Endothelial cell of umbilical vein (primary cell): ENCODE measurements at places on chromosomes 5 and 9. TPM values are rescaled to one million over a fixed set of nuclear protein-coding genes. Genes with fewer than 3 reads are reported as not detected.

DNA sequence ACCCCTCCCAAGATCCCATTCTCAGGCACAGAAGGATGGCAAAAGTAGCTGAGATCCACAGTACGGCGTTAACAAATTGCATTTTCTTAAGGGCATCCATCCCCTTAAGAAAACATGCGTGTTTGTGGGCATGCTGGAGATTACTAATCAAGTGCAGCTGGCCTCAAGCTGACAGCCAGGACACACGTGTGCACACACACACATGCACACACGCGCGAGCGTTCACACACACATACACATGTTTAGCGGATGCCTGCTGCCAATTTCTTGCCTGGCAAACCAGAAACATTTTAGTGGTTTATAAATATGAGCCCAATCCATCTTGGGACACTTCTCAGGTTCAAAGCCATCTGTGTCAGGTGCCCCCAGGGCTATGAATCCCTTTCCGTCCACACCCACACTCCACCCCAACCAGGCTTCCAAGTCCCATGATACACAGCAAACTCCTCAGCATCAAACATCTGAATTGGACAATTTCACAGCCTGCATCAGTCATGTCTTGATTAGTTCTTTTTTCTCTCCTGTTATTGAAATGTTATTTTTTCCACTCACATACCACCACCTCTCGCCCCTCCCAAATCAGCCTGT lies 23.5 kb upstream of the SMIM23 start:
- DNase-seq = no peak

GRCh38 chr5:136026636-136027035 lies 2.2 kb upstream of the TGFBI start:
- DNase-seq = no peak

GRCh38 chr9:38680837-38681445 lies 39.0 kb downstream of the FAM240B start:
- no peak for DNase-seq

- DNase-seq = no peak
Observed at GRCh38 chr5:179367491-179367890, 22.2 kb upstream of the ADAMTS2 start.

DNA sequence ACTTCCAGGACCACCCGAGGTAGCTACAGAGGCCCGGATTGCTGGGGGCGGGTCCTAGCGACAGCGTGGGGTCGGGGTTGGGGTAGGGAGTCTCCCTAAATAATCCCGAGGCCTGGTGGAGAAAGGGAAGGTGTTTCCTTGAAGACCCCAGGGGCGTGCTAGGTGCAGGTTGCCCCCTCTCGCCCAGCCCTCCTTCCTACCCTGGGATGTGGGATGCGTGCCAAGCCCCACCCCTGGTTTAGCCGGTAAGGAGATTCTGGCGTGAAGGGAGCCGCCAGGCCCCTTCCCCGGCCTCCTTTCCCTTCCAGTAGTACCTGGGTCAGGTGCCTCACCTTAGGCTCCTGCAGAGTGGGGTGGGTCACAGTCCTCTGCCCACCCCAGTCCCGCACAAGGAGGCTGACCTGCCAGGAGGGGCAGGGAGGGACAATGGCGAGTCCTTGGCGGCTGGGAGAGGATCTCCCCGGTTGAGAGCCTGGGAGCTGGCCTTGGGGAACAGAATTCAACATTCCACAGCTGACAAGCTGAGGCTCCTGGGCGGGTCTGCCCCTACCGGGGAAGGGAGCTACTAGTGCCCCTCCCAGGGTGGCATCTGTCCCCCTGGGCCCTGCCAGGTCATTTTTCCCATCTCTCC lies 674 bp downstream of the TSPAN17 start:
- peak; percentile 38 for DNase-seq

DNA sequence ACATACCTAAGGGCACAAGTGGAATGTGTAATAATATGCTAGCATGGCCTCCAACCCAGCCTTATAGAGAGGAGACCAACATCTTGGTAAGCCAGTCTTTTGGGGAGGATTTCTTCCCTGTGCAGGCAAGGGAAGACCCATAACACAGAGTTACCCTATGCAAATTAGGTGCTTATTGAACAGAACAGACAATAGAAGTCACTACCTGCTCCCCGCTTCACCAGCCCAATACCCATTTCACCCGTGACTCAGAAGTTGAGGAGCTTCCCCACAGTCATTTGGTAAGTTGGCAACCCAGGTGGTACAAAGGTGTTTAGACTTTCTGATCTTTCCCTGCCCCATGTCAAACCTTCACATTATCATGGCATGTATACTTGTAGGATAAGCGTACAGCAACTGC lies 44.6 kb downstream of the AOPEP start:
- DNase-seq = no peak

The GRXCR2 gene
- total RNA-seq = not detected in 2 replicates

The LSM11 gene
- total RNA-seq = 6.1 and 7.3 TPM in 2 replicates
